ENCODE measurements at places on chromosomes 3 and 15.

GRCh38 chr15:89792106-89792805, 16.1 kb downstream of the MESP2 start:
- no peaks in the 10 kb centered on the region for H3K36me3 ChIP-seq
- DNase-seq, result no peak
- H3K4me1 ChIP-seq, result no peaks in the 10 kb centered on the region
- no peaks in the 10 kb centered on the region for H3K27me3 ChIP-seq
- H3K27ac ChIP-seq, result no peak overlapping the region

DNA sequence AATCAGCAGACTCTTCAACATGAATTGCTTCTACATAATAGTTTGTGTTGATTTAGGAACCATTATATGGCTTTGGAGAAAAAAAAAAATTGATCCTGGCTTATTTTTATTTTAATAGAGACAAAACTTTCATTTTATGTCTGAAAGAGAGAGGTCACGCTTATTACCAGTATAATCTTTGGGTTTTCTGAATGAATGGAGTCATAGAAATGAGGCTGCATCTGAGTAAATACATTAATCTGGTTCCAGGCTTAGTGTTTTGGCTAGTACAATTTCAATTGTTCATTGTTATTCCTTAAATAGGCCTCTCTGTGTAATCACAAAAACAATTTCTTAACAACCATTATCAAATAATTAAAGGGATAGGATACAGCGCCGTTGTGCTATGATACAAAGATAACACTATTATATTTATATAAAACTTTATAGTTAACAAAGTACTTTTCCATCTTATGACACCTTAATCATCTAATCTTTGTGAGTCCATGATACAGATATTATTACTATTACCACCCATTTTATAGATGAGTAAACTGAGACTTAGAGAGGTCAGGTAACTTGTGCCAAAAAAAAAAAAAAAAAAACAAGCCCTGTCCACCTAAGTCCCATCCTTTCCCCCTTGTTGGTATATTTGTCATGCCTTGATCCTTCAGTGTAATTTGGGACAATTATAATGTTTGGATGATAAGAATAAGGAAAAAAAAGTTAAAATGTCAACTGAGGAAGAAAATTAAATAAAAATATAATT, 41.8 kb upstream of the GOLM2 start:
- no peak for DNase-seq
- H3K4me1 ChIP-seq, result no peaks in the 10 kb centered on the region
- no peak overlapping the region for H3K4me3 ChIP-seq
- no peaks in the 10 kb centered on the region for H3K36me3 ChIP-seq

DNA sequence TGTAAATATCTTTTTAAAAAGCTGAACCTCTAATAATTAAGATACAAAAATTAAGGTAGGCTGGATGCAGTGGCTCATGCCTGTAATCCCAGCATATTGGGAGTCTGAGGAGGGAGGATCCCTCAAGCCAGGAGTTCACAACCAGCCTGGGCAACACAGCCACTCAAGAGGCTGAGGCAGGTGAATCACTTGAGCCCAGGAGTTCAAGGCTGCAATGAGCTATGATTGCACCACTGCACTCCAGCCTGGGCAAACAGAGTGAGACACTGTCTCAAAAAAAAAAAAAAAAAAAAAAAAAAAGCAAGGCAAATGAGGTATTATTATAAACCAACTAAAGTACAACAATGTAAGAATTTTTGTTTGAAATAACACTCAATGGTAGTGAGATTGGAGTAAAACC, 47.6 kb downstream of the EFHB start:
- DNase-seq, result no peak
- no peaks in the 10 kb centered on the region for H3K27me3 ChIP-seq
- H3K27ac ChIP-seq, result no peak overlapping the region
- no peaks in the 10 kb centered on the region for H3K36me3 ChIP-seq
- H3K4me1 ChIP-seq, result no peaks in the 10 kb centered on the region

GRCh38 chr15:55766676-55767075, 23.7 kb upstream of the PRTG start:
- H3K27ac ChIP-seq, result no peak overlapping the region
- no peak overlapping the region for H3K4me3 ChIP-seq
- DNase-seq, result no peak
- no peaks in the 10 kb centered on the region for H3K27me3 ChIP-seq
- no peaks in the 10 kb centered on the region for H3K36me3 ChIP-seq

DNA sequence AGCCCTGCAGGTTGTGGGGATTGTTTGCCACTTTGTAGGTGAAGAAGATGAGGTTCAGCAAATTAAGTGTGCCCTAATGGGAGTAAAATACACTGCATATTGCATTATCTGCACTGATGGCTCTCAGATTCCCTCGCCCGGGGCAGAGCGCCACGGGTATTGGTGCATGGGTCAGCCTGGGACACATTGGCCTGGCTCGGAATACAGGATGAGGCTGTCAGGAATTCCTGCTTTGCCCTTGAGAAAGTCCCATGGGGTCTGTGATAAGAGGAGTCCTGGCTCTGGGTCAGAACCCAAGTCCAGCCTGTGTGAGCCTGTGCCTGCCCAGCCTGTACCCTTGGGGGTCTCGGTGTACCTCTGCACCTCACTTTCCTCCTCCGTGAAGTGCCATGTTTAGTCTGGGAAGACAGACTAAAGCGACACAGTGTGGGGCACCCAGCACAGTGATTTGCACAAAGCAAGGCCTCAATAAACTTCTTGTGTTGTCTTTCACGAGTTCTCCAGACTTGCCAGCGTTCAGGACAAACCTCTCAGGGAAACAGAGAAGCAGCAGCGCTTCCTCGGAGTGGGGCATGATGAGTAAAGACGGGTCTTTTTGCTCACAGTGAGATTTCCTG, 107.6 kb downstream of the LRRK1 start:
- H3K4me1 ChIP-seq, result no peaks in the 10 kb centered on the region
- no peaks in the 10 kb centered on the region for H3K36me3 ChIP-seq
- no peak overlapping the region for H3K4me3 ChIP-seq
- H3K27me3 ChIP-seq, result peaks cover 17% of the 10 kb centered on the region
- no peak for DNase-seq

GRCh38 chr3:137687181-137687879, 76.8 kb upstream of the SOX14 start:
- no peaks in the 10 kb centered on the region for H3K4me1 ChIP-seq
- H3K4me3 ChIP-seq, result no peak overlapping the region
- no peak overlapping the region for H3K27ac ChIP-seq

DNA sequence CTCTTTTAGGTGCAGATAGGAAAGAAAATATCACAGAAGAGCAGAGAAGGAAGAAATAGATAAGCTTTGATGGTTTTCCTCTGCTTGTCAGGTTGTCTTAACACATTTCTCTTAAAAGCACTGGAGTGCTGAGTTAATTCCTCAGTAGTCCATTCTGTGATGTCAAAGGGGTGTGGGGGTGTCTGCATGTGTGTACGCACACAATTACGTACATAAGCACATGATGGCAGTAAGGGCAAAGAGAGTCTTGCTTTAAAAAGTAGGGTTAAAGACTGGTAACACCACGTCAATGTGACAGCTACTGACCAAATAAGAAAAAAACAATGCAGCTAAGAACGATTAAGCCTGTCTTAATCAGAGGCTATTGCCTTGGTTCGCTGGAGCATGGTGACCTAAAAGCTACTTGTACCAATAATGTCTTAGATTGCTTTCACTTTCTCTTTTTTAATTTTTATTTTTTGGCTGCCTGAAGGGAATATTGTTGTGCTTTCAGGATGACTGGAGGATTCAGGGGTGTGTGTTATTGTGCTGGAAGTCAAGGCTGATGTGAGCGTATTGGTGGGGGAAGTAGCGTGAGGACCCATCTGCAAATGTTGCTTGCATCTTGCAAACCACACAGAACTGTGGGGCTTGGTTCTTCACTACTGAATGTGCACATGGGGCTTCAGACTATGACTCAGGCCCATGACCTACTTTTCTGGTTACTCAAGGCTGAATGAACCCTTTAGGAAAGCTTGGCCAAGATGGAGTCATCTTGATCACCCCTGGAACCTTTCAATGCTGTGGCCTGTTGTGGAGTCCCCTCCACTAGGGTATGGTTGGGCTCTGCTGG, 417.8 kb upstream of the TPM1 start:
- no peak overlapping the region for H3K27ac ChIP-seq
- H3K36me3 ChIP-seq, result no peaks in the 10 kb centered on the region
- H3K4me3 ChIP-seq, result no peak overlapping the region
- DNase-seq, result no peak
- no peaks in the 10 kb centered on the region for H3K4me1 ChIP-seq

- peak overlapping the region; percentile 26 for H3K4me3 ChIP-seq
- no peak overlapping the region for H3K27ac ChIP-seq
- DNase-seq, result peak; percentile 76
- H3K27me3 ChIP-seq, result peaks cover 23% of the 10 kb centered on the region
- no peaks in the 10 kb centered on the region for H3K36me3 ChIP-seq
- H3K4me1 ChIP-seq, result peaks cover 16% of the 10 kb centered on the region
Measured at GRCh38 chr15:89017370-89018066, 70.7 kb upstream of the ABHD2 start.

DNA sequence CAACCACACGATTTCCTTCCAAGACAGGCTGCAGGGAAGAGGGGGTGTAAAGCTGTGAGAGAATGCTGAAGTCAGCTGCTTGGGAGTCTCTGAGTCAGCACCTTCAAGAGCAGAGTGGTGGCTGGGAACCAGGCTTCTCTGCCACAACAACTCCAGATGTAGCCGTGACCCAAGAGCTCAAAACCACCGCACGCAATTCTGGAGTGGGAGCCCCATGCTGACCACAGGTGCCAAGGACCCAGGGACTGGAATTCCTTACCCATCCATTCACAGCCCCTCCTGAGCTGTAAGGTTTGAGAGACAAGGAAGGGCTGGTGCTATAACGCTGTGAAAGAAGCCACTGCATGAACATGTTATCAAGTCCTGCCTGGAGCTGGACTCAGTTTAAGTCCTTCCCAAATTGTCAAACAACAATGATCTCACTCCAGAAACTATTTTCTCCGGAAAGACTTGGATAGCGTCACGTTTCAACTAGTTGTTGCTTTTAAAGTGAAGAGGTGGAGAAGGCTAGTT, 61.4 kb downstream of the UMPS start:
- H3K27me3 ChIP-seq, result no peaks in the 10 kb centered on the region
- no peak overlapping the region for H3K4me3 ChIP-seq
- DNase-seq, result no peak
- no peaks in the 10 kb centered on the region for H3K36me3 ChIP-seq

DNA sequence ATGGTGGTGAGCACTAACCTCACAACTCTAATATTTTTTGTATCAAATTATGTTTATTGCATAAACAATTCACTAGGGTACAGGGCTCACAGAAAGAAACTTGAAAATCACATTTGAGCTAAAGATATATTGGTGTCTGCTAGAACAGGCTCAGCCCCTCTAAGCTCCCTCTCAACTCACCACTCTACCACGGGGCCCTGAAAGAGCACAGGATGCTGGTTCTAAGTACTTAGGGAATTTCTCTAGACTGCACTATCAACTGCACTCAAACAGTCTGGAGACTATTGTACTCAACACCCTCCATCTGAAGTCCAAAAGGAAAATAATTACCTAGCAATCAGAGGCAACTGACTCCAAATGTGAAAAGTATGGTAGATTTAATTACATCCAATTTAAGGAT, 98.7 kb upstream of the STRIT1 start:
- no peak overlapping the region for H3K4me3 ChIP-seq
- H3K4me1 ChIP-seq, result no peaks in the 10 kb centered on the region
- H3K27ac ChIP-seq, result no peak overlapping the region

DNA sequence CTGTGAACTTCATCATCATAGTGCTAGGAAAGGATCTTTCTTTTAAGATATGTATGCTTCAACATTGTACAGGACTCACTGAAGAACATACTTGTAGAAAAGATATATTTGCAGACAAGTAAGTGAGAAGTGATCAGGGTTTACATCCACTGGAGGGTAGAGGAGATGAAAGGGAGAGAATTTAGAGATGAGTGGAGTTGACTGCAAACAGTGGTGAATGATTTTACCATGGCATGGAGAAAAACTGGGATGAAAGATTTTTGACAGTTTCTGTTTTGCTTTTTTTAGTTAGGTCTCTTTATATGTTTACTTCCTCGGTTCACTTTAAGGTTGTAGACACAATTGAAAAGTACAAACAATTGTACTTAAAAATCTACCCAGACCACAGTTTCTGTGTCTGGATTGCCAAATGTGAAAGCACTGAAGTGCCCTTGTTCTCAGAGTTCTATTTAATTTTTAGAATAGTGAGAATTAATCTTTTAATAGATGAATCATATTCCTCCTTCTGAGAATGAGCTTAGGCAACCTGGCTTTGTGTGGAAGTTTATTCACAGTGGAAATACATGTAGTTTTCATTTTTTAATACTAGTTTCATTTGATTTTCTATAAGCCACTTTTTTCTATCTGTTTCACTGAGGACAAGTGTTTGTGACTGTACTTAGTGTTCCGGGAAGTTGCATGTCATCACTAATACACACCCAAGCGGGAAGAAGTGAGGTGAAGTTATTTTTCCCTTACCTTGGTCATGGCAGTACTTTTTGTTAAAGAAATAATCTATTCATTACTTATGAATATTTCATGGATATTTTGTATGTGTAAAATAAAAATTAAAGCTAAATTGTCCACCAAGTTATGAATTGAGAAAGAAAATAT, 1.8 kb upstream of the GPR171 start:
- H3K27ac ChIP-seq, result peak overlapping the region; percentile 89
- H3K27me3 ChIP-seq, result no peaks in the 10 kb centered on the region
- H3K36me3 ChIP-seq, result no peaks in the 10 kb centered on the region
- H3K4me1 ChIP-seq, result peaks cover 59% of the 10 kb centered on the region
- no peak overlapping the region for H3K4me3 ChIP-seq

- no peak overlapping the region for H3K4me3 ChIP-seq
- H3K36me3 ChIP-seq, result no peaks in the 10 kb centered on the region
- no peaks in the 10 kb centered on the region for H3K27me3 ChIP-seq
- DNase-seq, result no peak
Measured at GRCh38 chr3:95341314-95341713, 1278.5 kb downstream of the NSUN3 start.

All from T-cell (primary cell).